ENCODE measurements at places on chromosomes 2 and 18. TPM values are rescaled to one million over a fixed set of nuclear protein-coding genes. Genes with fewer than 3 reads are reported as not detected.

DNA sequence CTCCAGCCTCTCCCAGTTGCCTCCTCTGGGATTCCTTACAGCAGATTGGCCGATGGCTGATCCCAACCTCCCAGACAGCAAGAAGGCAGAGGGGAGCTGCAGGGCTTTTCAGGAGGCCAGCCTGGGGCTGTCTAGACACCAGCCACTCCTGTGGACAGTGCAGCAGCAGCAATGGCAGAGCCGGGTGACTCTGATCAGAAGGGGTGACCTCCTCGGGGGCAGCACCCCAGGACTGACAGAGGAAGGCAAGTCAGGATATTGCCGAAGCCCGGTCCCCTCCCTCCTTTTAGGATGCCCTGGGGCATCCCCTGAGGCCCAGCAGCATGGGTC is 84.5 kb downstream of the INHBB start:
- ATAC-seq, result no peak

- no peak for ATAC-seq
Measured at GRCh38 chr2:29235411-29235810, 120.2 kb downstream of the CLIP4 start.

GRCh38 chr2:224111576-224111975 is 72.5 kb upstream of the SERPINE2 start:
- ATAC-seq, result no peak

The ITPRIPL1 gene
- not detected for total RNA-seq

Measured in gastroesophageal sphincter (tissue), 4 donors.